Left cardiac atrium (tissue), 4 donors: ENCODE measurements at places on chromosomes 11 and 22. TPM values are rescaled to one million over a fixed set of nuclear protein-coding genes. Genes with fewer than 3 reads are reported as not detected.

The APOA4 gene
- not detected for total RNA-seq

The TP53AIP1 gene
- not detected for total RNA-seq

The LIMK2 gene
- 18.5 TPM for total RNA-seq

The CDHR5 gene
- total RNA-seq = not detected

The OR4D5 gene
- 0.24 TPM for total RNA-seq

The TIMP3 gene
- total RNA-seq = 434 TPM

The TLCD5 gene
- total RNA-seq = 15.6 TPM

The FGF19 gene
- total RNA-seq = not detected

The CRYBB3 gene
- total RNA-seq = not detected

The SLC22A12 gene
- not detected for total RNA-seq

The TMEM25 gene
- 10.1 TPM for total RNA-seq

The SLCO2B1 gene
- total RNA-seq = 49.0 TPM

The MIAT gene
- 1.9 TPM for total RNA-seq

The UPK3A gene
- 0.29 TPM for total RNA-seq

The C11orf42 gene
- not detected for total RNA-seq

GRCh38 chr22:45585437-45585755 is 82.7 kb downstream of the FBLN1 start:
- DNase-seq = peak; percentile 52

- DNase-seq = no peak
Observed at GRCh38 chr11:22163394-22163797, 29.5 kb upstream of the ANO5 start.

GRCh38 chr11:129023968-129024676 is 81.5 kb upstream of the TP53AIP1 start:
- no peak for DNase-seq

DNA sequence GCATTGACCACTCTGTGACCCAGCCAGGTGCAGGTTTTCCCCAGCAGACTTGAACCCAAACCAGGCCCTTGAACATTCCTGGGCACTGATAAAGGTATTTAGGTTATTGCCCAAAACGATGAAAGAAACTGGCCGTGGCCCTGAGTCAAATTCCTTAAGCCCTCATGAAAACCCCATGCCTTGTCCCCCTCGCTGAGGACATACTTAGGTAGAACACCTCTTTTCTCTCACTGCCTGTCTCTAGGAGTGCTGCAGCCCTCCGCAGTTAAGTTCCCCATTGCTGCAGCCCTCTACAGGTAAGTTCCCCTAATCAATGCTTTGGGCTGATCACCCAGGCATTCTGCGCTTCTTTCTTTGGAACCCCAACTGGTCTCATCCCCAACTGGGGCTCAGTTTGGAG is 961.6 kb downstream of the TBC1D22A start:
- DNase-seq = no peak

DNA sequence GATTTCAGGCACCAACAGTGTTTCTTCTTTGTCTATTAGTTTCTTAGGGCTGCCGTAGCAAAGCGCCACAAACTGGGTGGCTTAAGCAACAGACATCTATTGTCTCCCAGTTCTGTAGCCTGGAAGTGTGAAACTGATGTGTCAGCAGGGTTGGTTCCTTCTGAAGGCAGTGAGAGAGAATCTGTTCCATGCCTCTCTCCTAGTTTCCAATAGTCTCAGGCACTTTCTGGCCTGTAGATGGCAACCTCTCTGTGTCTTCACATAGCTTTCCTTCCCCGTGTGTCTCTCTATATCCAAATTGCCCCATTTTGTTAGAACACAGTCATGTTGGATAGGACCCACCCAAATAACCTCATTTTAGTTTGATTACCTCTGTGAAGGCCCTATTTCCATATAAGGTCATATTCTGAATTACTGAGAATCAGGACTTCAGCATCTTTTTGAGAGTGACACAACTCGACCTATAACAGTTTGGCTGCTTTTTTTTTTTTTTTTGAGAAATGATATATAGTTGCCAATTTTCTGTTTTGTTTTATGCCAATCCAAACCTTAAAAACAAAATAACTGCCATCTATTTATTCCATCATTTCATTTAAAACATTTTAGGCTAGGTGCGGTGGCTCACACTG is 108.2 kb downstream of the SLC36A4 start:
- peak; percentile 24 for DNase-seq

DNA sequence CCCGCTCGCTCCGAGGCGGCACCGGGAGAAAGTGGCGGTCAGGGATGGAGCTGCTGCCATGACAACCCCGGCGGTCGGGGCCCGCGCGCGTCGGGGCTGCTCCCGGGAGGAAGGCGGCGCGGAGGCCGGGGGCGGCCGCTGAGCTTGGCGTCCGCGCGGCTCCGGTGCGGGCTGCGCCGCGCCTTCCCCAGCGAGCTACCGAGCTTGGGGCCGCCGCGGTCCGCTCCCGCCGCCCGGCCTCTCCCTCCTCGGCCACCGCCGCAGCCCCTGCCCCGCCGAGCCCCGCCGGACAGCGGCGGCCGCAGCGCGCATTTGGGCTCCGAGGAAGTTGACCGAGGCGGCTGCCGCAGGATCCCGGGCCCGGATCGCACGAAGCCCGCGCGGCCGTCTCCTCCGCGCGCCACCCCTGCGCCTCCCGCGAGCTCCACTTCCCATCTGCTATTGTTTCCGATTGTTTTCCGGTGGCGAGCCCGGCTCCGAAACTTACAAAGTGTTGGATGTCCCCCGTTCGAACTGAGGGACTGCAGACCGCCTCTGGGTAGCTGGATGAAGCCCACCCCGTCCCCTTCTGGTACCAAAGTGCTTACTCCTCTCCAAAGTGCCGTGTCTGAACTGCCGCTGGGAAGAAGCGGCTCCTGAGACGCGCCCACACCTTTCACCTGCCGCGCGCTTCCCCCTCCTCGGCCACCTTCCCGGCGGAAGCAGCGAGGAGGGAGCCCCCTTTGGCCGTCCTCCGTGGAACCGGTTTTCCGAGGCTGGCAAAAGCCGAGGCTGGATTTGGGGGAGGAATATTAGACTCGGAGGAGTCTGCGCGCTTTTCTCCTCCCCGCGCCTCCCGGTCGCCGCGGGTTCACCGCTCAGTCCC is 540.3 kb downstream of the NTM start:
- DNase-seq = no peak

- no peak for DNase-seq
Observed at GRCh38 chr11:719214-720016, 13.4 kb downstream of the EPS8L2 start.

DNA sequence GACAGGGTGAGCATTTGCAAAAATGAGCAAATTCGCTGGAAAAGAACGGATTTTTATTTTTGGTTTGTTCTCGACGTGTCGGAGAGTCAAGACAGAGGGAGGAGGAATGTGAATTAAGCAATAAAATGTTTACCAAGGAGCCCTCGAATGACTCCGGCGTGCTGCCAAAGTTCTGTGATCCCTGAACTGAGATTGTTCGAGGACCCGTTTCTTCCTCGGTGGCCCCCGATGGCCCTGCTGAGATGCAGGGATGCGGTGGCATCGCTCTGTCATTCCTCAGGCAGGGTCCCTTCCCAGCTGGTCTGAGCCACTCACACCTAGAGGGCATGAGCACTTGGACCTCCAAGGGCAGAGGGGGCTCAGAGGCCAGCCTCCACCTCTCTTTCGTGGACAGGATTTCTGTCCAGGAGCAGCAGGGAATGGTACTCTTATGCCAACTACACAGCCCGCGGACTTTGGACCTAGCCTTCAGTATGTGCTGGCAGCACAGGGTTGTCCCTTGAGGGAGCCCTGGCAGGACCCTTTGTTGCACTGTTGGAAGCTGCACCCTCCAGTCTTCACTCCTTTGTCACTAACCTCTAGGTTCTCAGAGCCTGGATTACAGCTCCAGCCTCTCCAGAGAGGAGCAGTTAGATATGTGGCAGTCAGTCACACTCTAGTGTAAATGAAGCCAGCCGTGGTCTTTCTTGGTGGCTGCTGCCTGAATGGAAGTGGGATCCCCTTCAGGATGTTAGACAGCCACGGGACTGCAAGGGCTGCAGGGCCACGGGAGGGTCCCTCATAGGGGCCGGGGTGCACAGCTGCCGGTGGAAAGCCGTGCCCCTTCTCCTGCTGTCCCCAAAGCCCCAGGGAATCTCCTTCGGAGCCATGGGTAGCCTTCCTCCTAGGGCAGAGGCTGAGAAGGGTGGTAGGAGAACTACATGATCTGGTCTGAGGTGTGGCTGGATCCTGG is 109.4 kb upstream of the ANO1 start:
- DNase-seq = peak; percentile 46

DNA sequence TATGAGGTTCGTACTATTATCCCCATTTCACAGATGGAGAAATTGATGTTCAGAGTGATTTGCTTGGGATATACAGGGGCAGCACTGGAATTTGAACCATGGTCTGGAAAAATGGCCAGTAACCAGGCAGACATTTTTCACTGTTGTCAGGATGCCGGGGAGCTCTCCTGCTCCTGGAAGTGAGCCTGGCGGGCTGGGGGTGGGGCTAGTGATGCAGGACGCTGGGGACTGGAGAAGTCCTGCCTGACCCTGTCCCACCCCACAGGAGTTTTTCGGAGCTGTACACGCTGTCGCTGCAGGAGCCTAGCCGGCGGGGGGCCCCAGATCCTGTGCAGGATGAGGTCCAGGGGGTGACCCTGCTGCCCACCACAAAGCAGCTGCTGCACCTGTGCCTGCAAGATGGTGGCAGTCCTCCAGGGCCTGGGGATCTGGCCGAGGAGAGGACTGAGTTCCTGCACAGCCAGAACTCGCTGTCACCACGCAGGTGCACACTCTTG is 11.1 kb downstream of the SIPA1 start:
- DNase-seq = no peak

- no peak for DNase-seq
Observed at GRCh38 chr11:122093731-122094275, 22.2 kb downstream of the BLID start.

DNA sequence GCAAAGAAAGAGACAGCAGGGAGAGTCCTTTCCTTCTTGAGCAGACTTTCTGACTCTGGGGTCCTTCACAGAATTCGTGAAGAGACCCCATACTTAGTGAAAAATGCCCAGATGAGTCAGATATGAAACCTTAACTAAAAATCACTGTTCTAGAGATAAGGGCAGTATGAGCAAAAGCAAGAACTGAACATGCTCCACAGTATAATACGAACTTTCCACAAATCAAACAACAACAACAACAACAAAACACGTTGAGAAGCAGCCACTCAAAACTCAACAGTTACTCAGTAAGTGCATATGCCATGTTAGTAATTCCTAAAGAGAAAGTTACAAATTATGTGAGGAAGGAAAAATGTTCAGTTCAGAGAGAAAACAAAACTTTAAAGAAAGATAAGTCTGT is 44.3 kb downstream of the PITPNB start:
- no peak for DNase-seq

DNA sequence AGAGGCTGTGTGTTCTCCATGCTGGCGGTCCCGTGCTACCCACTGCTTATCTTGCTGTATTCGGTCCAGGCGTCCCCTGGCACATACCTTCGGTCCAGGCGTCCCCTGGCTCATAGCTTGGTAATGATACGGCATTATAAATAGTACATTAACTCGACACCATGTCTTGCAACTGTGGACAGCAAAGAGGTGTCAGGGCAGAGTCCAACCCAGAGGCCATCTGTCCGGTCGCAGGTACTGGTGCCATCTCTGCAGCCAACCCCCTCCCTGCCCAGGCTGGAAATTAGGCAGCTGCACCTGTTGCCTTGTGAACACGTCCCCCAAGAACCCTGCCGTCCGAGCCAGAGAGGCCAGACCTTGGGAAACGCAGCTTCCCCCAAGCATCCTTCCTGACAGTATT is 634.3 kb downstream of the BRD1 start:
- no peak for DNase-seq

- DNase-seq = peak; percentile 6
Observed at GRCh38 chr22:49023161-49023878, 804.4 kb downstream of the BRD1 start.

DNA sequence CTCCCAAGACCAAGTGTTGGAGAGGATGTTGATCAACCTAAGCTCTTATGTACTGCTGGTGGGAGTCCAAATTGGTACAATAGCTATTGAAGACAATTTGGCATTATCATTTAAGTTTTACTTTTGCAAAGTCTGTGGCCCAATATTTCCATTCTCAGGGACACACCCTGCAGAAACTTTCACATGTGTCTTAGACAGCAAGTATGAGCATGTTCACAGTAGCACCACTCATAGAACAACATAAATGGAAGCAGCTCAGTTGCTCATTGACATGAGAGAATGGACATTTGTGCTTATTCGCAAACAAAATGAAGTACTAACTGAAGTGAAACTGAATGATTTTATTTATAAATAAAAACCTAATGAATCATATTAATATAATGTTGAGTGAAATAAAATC is 135.5 kb downstream of the NOX4 start:
- DNase-seq = no peak

DNA sequence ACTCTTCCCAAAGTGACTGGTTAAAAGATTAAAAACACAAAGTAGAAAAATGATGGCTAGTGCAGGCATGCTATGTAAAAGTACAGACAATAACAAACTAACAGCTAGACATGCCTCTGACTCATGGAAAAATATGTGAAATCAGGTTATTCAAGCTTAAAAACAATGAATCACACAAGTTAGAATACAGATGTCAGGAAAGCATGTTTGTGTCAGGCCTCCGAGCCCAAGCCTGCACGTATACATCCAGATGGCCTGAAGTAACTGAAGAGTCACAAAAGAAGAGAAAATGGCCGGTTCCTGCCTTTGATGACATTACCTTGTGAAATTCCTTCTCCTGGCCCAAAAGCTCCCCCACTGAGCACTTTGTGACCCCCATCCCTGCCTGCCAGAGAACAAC is 110.1 kb downstream of the NOX4 start:
- no peak for DNase-seq

- no peak for DNase-seq
Observed at GRCh38 chr11:19838994-19839768, 126.5 kb downstream of the NAV2 start.

- DNase-seq = peak; percentile 41
Observed at GRCh38 chr22:50184902-50185374, 775 bp upstream of the TRABD start.

GRCh38 chr22:37333724-37334460 is 51.6 kb downstream of the CYTH4 start:
- DNase-seq = no peak

DNA sequence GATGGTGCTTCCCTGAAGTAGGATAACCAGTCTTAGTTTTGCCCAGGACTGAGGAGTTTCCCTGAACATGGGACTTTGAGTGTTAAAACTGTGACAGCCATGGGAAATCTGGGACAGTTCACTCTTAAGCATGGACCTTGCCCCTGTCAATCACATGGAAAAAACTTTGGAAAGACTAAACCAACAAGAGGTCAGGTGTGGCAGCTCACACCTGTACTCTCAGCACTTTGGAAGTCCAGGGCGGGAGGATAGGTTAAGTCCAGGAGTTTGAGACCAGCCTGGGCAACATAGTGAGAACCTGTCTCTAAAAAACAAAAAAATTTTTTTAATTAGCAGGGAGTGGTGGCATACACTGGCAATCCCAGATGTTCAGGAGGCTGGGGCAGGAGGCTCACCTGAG is 3.3 kb upstream of the AMBRA1 start:
- DNase-seq = no peak

GRCh38 chr11:11538277-11538960 is 83.4 kb downstream of the GALNT18 start:
- DNase-seq = peak; percentile 68

- DNase-seq = no peak
Observed at GRCh38 chr11:73326929-73327811, 19.1 kb downstream of the ARHGEF17 start.

GRCh38 chr11:61162092-61162941 is 1.1 kb upstream of the VPS37C start:
- no peak for DNase-seq

GRCh38 chr11:107397357-107397756 is 60.3 kb downstream of the CWF19L2 start:
- no peak for DNase-seq
